ENCODE measurements at places on chromosomes 5 and 9. TPM values are rescaled to one million over a fixed set of nuclear protein-coding genes. Genes with fewer than 3 reads are reported as not detected.

DNA sequence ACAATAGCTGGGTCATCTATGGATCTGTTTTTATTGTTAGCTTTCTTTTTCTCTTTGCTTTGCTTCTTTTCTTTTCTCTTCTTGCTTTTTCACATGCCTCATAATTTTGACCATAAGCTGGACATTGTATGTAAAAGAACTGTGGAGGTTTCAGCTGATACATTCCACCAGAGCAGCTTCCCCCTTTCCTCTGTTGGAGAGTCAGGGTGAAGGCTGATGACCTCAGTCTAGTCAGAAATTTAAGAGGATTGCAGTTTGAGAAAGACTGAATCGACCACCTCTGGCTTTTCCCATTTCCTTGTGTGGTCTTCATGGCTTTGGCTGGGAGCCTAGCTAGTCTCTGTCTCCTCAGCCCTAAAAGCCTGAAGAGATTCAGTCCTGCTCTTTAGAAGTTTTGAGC lies 42.0 kb downstream of the KCNIP1 start:
- no peak for DNase-seq

GRCh38 chr9:107246259-107247254 lies 36.5 kb upstream of the RAD23B start:
- DNase-seq = no peak

SLC36A3 gene
- polyA plus RNA-seq = not detected

- no peak for DNase-seq
Measured at GRCh38 chr5:157976429-157976828, 117.5 kb upstream of the CLINT1 start.

All from right lung (tissue), 10 donors.